ENCODE measurements at places on chromosomes 3 and 15.

DNA sequence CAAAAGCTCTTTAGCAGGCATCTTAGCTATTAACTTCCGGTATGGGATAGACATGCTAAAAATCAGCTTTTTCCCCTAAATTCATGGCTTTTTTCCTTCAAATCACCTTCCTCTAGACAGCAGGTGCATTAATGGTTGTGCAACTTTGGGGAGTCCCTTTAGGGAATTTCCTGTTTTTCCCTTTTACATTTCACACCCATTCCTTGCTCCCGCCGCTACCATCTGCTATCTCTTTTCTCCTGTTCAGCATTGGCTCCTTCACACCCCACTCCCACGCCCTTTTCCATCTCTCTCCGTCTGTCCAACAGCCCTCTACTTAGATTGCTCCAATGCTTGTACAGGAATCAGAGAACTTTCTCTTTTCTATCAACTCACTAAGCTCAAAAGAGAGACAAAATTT lies 43.4 kb downstream of the FEZF2 start:
- DNase-seq = no peak

DNA sequence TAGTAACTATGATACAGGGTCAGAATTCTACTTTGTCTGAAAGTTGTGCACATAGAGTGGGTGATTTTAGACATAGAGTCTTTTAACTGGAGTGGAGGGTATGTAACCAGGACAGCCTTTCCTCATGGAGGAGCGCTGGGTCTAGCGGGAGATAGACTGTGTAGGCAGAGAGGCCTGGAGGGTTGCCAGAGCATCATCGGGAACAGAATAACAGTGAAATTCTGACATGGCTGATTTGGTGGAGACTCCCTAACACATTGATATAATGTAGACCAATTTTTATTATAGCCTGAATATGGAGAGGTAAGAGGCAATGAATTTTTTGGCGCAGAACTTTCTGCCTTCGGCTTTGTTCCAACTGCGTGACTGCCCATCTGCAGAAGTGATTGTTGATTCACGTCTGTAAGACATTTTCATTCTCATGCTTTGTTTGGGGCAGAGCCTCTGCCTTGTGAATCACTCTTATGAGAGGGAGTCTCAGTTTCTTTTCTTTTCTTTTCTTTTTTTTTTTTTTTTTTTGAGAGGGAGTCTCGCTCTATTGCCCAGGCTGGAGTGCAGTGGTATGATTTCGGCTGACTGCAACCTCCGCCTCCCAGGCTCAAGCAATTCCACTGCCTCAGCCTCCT lies 16.0 kb downstream of the LPP start:
- no peak for DNase-seq

- no peak for DNase-seq
Observed at GRCh38 chr3:55074796-55075195, 146.9 kb upstream of the LRTM1 start.

DNA sequence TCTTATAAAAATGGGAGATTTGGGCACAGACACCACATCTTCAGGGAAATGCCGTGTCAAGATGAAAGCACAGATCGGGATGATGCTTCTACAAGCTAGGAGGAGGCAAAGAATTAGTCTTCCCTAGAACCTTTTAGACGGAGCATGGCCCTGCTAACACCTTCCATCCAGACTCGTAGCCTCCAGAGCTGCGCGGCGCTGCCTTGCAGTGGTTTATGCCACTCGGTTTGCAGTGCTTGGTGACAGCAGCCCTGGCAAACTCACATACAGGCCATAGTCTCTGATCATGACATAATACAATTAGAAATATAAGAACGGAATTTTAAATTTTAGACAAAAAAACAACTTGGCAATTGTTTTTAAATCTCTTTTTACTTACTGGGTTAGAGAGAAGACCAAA lies 37.1 kb upstream of the SLC41A3 start:
- DNase-seq = no peak

- no peak for DNase-seq
Observed at GRCh38 chr3:52432691-52433141, 12.2 kb downstream of the SEMA3G start.

GRCh38 chr3:191961529-191961928 lies 500.6 kb downstream of the PYDC2 start:
- no peak for DNase-seq

- DNase-seq = no peak
Observed at GRCh38 chr3:127769284-127770081, 52.8 kb downstream of the MGLL start.

GRCh38 chr15:74620636-74621545 lies 5.3 kb downstream of the CLK3 start:
- peak; percentile 93 for DNase-seq

GRCh38 chr3:123817413-123817812 lies 66.7 kb downstream of the MYLK start:
- no peak for DNase-seq

- no peak for DNase-seq
Observed at GRCh38 chr3:120393243-120393642, 44.1 kb upstream of the LRRC58 start.

DNA sequence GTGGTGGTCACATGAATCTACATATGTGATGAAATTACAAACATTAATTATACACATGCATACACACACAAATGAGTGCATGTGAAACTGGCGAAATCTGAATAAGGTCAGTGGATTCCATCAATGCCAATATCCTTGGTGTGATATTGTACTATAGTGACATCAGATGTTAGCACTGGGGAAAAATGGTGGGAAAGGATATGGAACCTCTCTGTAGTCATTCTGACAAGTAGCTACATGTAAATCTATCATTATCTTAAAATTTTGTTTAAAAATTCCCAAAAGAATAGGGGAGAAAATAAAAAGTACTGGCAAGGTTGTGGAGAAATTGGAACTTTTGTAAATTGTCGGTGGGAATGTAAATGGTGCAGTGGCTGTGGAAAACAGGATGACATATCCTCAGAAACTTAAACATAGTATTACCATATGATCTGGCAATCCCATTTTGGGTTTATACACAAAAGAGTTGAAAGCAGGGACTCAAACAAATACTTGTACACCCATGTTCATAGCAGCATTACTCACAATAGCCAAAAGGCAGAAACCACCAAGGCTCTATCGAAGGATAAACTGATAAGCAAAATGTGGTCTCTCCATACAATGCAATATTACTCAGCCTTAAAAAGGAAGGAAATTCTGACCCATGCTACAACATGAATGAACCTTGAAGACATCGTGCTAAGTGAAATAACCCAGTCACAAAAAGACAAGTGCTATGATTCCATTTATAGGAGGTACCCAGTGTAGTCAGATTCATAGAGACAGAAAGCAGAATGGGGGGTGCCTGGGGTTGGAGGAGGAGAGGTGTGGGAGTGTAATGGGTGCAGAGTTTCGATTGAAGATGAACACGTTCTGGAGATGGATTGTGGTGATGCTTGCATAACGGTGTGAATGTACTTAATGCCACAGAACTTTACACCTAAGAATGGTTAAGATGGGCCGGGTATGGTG lies 25.3 kb upstream of the HRH1 start:
- DNase-seq = no peak

GRCh38 chr3:17810759-17811158 lies 68.3 kb upstream of the TBC1D5 start:
- no peak for DNase-seq

- peak; percentile 24 for DNase-seq
Observed at GRCh38 chr15:57743424-57743823, 36.9 kb downstream of the POLR2M start.

GRCh38 chr3:1693145-1693544 lies 405.5 kb upstream of the CNTN4 start:
- DNase-seq = peak; percentile 18

- no peak for DNase-seq
Observed at GRCh38 chr15:58489289-58490085, 57.7 kb downstream of the LIPC start.

DNA sequence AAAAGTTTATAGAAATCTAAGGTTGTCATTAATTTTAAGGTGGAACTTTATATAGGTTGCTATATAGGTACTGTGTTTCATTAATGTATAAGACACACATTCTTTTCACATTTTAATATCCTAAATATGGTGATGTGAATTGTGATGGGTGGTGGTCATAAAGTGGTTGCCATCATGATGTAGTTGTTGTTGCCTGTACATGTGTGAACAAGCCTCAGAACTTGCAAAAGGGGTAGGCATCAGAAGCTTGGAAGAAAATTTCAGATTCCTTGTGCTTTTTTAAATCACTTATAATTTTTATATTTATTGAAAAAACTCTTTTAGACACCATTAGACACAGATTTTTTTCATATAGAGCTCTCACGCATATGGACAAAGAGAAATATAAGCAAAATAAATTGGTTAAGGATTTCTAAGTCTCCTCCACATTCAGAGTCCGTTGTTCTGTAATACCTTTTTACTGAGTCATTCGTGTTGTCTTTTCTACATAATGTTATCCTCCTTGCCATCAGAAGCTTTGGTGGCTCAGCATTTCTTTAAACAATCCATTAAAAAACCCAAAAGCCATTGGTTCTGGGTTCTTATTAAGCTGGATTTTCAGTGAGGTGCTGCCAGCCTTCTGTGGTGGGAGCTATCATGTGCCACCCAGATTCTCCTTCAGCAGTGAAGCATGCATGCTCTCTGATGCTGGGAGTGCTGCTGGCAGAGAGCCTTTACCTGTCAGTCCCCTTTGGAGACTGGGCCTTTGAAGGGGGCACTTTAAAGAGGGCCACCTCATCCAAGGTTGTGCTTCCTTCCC lies 140.4 kb upstream of the GALNT15 start:
- no peak for DNase-seq

DNA sequence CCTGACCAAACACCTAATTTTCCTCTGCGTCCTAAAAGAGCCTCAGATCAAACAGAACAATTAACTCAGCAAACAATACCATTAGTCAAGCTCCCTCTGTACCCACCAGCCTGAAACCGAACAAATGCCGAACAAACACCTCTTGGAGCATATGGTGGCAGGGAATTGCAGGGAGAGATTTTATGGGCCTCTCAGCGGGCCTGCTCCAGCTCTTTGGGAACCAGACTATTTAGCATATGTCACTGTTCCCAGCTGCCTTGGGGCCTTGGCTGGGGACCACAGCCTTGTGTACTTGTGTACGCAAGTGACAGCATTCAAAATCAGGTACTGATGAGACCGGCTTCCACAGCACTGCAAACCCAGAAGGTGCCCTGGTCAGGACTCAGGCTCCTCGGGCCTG lies 388.8 kb upstream of the PPP2R3A start:
- DNase-seq = no peak

DNA sequence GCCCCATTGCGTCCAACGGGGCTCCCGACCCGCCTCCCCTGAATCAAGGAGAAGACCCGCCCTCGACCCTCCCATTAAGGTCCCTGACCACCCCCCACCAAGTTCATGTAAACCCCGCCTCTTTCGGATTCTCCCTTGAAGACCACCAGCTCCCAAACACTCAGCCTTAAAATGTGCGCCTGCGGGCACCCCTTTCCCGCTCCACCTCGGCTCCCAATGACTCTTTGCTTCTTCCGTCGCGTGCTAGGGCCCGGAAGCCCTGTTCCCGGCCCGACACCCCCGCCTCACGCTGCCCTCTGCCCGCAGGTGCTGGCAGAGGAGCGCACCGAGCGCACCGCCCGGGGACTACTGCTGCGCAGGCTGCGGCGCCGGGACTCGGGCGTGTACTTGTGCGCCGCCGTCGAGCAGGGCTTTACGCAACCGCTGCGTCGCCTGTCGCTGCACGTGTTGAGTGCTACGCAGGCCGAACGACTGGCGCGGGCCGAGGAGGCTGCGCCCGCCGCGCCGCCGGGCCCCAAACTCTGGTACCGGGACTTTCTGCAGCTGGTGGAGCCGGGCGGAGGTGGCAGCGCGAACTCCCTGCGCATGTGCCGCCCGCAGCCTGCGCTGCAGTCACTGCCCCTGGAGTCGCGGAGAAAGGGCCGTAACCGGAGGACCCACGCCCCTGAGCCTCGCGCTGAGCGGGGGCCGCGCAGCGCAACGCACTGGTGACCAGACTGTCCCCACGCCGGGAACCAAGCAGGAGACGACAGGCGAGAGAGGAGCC lies 2.7 kb upstream of the LSMEM2 start:
- no peak for DNase-seq

DNA sequence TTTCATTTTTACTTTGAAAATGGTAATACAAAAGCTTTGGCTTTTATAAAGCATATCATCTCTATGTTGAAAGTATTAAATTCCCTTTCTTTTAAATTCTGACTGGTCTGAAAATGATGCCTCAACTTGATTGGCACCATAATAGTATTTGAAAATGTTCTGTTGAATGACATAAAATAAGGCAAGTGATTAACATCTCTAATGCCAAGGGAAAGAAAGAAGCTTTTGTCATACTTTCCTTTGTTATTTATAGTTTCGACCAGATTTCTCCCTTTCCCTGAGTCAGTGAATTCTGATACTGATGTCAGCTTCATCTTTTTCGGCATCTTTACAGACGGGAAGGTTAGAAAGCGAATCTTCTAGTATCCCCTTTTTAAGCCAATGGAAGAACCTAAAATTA lies 3.4 kb upstream of the AP4E1 start:
- no peak for DNase-seq

DNA sequence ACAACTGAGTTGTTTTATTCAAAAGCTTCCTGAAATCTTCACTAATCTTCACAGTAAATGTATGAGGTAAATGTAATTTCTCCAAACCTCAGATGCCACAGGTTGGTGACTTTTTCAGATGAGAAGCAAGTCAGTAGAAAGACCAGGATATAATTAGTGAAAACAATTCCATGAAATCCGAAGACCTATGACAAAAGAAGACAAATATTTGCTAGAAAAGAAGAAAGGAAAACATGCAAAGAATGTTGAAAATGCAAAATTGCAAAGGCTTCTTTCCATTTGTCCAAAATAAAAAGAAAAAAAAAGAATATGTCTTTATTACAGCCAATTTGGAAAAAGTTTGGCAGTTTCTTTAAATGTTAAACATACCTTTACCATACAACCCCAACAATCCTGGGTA lies 88.3 kb upstream of the MYRIP start:
- no peak for DNase-seq

DNA sequence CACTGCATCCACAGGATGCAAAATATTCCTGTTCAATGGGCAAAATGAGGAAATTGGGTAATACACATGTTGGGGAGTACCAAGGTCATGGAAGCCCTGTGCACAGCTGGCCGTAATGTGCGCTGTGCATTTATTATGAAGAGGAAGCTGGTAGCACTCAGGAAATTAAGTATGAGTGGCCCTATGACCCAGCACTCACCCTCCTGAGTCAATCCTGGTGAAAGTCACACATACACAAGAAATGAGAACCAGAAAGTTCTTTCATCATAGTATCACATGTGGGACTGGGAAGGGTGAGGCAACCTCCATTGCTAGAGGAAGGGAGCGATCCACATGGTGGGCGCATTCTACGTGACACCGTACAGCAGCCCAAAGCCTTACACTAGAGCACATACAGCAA lies 11.4 kb upstream of the PRR20G start:
- no peak for DNase-seq
